ACHN (cell line): ENCODE measurements at places on chromosomes 1 and 21.

DNA sequence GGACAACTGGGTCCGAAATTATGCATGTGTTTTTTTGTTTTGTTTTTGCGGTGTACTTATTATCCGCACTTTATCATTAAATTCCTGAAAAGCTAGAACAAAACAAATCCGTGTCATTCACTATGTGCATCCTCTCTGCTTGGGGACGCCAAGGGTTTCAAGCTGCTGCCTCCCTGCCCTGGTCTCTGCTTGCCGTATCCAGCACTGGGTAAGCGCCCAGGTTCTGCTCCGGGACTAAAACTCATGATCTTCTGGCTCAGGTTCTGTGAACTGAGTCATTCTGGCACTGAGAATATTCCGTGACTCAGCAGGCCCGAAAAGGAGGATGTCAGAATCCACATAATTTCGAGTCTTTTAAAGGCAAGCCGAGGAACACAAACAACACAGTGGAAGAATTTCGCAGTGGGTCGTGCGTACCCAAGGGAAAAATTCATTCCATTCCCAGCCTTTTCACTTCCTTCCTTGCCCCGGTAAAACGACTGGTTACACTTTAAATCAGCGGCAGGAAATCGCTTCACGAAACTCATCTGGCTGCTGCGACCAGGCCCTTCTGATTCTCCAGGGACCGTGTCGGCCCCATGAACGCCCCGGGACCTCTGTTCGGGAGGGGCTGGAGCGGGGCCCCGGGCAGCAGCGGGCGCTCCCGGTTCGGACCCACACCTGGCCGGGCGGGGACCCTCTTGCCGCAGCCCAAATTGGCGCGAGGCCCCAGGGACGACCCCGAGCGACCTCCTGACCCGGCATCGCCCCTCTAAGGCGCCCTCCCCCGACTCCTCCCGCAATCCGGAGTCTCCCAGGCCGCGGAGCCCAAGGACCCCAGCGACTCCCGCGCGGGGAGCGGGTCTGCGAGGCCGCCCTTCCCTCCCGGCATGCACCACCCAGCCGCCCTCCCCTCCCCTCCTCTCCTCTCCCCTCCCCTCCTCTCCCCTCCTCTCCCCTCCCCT is 746 bp upstream of the LAMC1 start:
- DNase-seq, result peak; percentile 97

DNA sequence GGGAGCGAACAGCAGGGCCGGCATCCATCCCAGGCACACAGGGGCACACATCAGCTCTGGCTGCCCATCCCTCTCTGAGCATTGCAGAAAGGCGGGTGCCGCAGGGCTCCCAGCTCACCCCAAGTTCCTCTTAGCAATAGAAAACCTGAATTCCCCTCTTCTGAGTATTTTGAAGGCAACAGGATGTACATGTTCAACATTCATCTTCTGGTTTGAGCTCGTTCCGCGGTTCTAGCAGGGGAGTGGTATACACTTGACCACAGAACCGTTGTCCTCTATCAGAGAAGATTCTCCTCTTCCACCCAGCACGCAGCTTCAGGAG is 23.6 kb downstream of the ACTA1 start:
- no peak for DNase-seq

GRCh38 chr1:193216920-193217319 is 30.5 kb upstream of the B3GALT2 start:
- no peak for DNase-seq

- DNase-seq, result no peak
Measured at GRCh38 chr1:54131419-54131818, 21.4 kb downstream of the CDCP2 start.

GRCh38 chr1:51518586-51519047 is 449 bp downstream of the EPS15 start:
- peak; percentile 45 for DNase-seq

- no peak for DNase-seq
Measured at GRCh38 chr1:198075296-198075695, 81.5 kb upstream of the NEK7 start.

DNA sequence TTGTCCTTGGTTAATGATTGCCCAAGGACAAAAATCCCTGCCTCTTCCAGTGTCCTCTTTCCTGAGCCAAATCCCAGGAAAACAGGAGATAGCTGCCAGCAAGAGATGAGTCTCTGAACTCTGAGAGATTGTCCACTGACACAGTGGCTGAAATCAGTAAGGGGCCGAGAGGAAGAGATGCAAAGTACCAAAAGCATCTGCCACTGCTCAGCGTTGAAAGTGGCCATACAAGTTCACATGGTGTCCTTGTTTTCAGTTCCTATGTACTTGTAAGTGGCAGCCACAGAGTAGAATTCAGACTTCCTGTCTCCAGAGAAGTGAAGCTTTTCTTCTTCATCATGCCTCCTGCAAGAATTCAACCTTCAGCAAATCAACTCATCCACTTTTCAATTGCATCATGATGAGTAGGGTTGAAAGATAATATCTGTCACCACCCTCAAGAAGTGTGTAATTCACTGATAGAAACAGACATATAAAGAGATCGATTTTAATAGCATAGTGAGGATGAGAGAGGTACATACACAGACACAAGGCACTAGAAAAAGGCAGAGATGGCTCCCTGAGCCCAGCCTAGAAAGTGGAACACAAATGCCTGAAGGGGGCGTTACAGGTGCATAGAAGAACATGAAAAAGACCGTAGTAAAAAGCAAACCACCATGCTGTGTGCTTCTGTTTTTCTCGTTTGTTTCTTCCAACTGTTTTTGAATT is 185.8 kb downstream of the MRPL39 start:
- peak; percentile 65 for DNase-seq

DNA sequence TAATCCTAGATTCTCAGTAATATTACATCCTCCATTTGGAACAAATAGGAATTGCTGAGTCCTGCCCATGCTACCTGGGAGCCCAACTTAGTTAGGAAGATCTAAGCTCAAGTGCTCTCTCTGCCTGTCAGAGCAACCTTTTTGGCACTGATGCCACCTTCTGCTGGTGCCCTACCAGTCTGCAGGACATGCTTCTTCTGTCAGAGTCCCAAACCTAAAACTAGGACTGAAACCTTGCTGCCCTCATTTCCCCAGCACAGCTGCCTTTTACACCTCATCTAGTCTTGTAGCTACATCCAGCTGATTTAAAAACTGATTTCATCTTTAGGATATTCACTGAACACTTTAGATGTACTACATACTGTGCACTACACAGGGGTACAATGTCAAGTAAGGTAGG is 118.7 kb downstream of the LYPLAL1 start:
- DNase-seq, result no peak

DNA sequence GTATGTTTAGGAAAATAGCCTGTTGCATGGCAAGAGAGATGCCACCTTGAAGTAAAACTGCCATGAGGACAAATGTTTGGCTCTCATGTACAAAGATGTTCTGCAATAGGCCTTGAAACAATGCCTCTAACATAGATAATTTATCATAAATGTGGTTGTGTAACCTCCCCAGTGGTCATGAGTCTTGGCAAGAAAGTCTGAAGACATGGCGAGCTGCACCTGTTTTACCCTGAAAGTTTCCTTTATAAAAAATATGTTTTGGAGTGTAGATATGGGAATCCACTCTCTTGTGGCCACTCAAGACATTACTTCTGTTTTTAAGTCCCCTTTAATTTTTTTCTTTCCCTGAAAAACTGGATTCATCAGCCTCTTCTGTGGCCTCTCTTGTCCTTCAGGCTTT is 2217.1 kb downstream of the NCAM2 start:
- no peak for DNase-seq

DNA sequence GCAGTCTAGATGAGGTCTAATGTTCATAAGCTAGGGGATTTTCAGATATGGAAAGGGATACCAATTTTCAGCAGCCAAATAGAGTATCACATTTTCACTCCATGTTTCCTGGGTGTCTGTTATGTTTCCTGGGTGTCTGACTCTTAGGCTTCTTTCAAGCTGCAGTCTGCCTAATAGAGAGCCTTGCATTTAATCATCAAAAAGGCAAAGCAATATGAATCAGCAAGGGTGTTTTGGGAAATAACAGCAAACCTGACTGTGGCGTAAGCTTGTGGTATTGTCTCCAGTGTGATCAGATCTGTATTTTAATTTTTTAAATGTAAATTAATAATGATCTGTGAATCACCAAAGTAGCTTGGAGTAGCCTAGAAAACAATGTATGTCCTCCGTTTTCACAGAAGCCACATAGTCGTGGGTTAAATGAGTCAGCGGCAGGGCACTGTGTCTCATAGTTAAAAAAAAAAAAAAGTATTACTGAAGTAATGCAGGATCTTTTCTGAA is 10.4 kb downstream of the LGALS8 start:
- DNase-seq, result peak; percentile 42

DNA sequence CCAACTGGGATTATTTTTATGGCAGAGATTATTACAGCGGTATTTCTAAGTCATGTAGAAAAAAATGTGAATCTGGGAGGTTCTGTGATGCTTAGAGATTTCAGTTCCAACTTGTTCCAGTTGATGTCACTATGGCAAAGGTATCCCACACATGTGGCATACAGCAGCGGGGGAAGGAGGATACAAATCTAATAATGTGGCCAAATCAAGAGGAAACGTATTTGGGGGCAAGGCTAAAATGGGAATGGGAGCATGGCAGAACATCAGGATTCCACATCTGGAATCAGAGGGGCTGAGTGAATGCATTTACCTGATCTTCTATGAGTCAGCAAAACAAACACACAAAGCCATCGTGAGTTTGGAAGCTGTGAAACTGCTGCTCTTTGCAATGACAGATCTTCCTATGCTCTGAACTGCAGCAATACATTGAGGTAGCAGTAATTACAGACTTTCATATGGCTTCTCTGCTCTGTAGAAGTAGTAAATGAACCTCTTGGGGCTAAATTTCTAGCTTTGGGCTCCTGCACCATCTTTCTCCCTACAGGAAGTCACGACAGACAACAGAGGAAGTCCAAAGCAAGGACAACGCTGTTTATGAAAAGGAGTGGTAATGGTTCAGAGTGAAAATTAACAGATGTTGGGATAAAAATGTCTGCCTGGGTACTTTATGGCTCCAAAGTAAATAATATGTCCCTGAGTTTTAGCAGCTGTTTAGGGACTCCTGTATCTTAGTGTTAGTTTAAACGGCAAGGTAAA is 55.5 kb downstream of the GABPA start:
- peak; percentile 44 for DNase-seq

DNA sequence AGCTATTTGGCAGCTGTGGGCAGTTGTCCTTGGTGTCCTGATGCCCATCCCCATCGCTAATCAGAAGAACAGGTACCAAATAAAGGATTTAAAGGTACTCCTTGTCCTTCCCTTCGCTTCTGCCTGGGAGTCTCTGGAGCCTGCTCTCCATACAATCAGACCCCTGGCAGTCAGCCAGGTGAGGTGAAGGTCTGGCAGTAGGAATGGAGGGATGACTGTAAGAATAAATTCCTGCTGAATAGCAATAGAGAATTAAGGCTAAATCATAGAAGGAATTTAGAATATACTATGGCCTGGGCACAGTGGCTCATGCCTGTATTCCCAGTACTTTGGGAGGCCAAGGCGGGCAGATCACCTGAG is 9.2 kb downstream of the THBS3 start:
- no peak for DNase-seq

DNA sequence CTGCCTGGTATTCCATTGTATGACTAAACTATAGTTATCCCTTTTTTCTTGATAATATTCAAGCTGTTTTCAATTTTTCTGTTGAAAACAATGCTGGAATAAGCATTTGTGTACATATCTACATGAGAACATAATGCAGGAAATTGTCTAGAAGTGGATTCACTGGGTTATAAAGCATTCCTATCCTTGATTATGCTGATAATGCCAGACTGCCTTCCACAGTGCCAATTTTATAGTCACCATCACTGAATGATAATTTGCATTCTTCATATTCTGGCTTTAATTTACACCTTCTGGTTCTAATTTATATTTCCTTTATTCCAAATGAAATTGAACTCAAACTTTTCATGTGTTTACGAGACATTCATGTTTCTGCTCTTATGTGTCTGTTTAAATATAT is 651.0 kb upstream of the PLXNA2 start:
- no peak for DNase-seq

- no peak for DNase-seq
Measured at GRCh38 chr1:221794079-221794670, 52.3 kb upstream of the DUSP10 start.

DNA sequence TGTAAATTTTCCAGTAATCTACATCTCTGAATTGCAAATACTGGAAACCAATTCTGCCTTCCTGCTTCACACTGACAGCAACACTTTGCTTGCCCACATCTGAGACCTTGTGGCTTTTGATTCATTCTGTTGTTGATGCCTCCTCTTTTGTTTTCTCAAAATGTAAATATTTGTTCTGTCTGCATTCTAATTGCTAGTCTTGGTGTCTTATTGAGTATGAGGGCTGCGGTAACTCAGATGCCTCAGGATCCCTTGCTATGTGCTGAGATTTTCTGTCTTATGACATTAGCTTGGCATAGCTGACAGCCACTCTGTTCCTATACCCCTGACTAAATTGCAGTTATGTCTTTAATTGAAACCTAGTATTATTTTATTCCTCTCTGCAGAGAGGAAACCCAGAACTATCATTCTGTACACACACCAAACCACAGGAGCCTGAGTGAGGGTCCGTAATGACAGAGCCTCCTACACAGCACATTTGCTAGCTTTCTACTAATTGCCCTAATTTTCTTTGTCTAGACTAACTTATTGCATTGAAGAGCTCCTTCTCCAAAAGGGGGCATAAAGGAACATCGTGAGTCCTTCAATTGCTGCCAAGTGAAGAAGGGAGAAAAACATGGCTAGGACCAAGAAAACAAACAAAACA is 72.1 kb downstream of the GREM2 start:
- no peak for DNase-seq

DNA sequence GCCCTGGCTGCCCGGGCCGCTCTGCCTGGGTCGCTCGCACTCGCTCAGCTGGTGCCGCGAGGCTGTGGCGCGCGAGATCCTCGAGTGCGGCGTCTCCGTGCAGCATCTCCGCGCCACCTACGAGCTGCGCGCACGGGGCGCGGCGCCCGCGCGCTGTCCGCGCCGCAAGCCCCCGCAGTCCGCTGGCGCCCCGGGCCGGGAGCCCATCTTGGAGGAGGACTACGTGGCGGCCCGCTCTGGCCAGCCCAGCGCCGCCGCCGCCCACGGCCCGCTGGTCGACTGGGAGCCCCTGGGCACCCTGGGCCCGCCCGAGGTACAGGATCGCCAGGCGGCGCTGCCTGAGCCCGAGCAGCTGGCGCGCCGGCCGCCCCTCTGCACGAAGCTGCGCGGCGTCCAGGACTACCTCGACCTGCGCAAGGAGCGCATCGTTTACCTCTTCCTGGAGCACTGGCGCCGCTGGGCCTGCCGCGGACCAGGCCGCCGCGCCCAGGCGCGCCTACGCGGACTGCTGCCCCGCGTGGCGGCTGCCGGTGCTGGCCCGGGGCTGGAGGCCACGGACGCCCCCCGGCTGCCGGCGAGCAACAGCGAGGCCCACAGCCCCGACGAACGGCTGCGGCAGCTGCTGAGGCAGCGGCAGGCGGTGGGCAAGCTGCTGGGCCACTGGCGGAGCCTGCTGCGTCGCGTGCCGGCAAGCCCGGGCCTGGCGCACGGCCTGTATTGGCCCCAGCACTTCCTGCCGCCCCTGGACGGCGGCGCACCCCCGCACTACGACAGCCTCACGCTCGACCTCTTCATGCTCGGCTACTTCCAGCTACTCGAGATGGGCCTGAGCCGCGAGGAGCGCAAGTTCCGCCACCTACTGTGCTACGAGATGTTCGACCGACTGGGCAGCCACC is 10.9 kb downstream of the TNFRSF25 start:
- no peak for DNase-seq
